ENCODE measurements at places on chromosomes 4 and X.

- no peak for DNase-seq
Measured at GRCh38 chr4:69321153-69321729, 41.0 kb downstream of the UGT2B28 start.

DNA sequence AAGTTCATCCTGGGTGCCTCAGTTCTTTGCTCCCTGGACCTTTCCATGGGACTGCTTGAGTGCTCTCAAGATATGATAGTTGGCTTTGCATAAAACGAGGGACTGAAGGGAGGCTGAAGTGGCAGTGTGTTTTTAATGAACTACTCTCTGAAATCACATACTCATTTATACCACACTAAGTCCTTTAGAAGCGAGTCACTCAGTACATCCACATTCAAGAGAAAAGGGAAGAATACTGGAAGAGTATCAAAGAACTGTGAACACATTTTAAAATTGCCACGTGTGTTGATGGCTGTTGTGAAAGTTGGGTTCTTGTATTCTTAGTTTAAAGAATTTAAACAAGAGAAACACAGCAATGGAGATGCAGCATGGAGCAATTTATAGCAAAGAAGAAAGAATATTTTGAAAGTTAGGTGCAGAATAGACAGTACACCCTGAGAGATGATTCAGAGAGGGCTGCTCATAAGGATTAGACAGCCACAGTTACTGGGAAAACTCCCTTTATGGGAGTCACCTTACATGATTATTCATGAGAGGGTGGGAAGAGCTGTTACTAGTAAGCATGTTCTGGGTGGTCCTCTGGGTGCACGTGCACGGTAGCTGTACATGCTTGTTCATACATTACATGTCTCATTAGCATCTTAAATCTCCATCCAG lies 380.7 kb downstream of the ADGRL3 start:
- no peak for DNase-seq

GRCh38 chr4:64776820-64777219 lies 367.6 kb upstream of the TECRL start:
- no peak for DNase-seq

DNA sequence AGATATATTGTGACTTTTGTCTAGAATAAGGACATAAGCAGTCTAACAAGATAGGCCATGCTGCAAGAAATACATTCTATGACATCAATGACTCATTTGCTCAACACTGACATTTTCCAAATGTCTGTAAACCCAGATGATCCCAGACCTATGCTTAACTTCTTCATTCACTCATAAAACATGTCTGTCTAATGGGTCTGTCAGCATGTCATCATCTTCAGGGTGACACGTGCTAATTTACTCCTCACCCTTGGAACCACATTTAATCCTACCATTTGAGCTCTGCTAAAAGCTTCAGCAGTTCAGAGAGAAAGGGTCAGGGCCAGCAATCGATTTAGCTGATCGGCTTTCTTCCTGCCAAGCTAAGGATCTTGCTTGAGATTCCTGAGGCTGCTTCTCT lies 109.4 kb upstream of the MAP3K15 start:
- no peak for DNase-seq

DNA sequence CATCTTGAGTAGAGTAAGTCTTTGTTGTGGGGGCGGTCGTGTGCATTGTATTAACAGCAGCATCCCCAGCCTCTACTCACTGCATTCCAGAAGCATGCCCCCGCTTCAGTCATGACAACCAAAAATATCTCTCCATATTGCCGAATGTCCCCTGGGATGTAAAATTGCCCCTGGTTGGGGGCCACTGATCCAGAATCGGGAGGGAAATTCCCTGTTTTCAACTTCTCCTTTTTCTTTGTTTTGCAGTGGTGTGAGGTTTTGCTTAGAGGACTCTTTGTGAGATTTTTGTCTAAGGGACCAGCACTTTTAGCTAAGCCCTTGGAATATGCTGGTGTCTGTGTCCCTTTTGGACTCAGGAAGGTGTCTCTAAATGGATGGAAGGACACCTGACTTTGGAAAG lies 3.0 kb upstream of the IL13RA1 start:
- no peak for DNase-seq

- DNase-seq: no peak
Measured at GRCh38 chrX:137032341-137032694, 1.5 kb downstream of the GPR101 start.

DNA sequence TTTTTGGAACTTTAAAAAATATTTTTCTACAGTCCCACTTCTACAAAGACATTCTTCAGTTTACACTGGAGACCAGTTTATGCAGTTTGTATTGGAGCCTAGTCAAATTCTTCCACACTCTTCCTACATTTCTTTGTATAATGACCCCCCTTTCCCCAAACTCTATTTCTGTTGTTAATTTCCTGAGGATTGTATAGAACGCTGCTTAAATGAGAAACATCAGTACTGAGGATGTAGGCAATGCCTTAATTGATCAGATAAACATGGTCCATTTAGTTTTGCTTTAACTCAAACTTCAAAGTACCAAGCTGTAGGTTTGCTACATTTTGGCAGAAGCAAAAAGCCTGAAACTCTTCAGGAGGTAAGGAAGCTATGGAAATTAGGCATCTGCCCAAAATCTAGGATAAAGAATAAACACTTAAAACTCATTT lies 155.5 kb downstream of the SLC7A11 start:
- DNase-seq: no peak

GRCh38 chr4:170005472-170005871 lies 20.7 kb downstream of the MFAP3L start:
- DNase-seq: no peak

GRCh38 chr4:20127626-20128025 lies 124.1 kb upstream of the SLIT2 start:
- no peak for DNase-seq

DNA sequence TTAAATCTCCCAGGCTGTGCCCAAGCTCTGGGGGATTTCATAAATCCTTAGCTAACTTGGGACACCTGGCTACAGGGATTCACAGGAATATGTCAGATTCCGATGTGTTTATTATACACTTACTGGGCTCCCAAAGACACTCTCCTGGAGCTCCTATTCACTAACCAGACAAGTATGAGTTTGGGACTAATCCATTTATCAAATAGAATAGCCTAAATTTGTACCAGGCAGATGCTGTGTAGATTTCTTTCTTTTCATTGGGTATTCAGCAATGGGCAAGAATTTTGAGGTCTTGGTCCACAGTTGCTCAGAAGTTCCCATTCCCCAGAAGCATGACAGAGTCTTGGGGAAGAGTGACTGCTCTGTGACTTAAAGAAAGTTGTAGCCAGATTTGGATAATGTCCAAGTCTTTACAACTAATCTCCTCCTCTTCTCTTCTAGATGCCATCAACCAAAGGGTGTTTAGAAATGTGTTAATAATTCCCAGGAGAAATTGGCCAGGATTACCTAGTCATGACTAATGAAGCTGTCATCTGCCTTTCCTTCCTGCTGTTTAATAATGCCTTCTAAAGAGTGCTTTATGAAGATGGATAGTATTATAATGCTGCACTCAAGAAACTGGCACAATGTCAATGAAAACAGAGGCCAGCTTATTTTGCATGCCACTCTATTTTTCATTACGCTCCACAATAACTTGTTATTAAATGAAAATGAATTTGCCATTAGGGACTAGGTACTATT lies 120.9 kb downstream of the CHIC2 start:
- no peak for DNase-seq

DNA sequence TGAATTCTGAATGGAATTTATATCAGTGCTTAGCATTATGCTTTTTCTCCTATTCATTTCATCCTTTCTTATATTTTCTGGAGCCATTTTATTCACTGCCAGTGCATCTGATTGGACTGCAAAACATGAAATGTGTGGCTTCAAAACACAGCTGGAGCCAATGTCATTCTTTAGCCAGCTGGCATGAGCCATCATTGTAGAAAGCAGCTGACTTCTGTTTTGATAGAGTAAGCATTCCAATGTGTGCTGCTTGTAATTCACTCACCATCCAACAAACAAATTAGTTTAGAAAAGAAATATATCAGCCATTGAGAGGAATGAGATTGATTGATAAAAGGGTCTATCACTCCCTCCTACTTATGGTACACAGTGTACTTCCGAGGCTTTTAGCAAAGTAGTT lies 2616.0 kb downstream of the ARAP2 start:
- no peak for DNase-seq

DNA sequence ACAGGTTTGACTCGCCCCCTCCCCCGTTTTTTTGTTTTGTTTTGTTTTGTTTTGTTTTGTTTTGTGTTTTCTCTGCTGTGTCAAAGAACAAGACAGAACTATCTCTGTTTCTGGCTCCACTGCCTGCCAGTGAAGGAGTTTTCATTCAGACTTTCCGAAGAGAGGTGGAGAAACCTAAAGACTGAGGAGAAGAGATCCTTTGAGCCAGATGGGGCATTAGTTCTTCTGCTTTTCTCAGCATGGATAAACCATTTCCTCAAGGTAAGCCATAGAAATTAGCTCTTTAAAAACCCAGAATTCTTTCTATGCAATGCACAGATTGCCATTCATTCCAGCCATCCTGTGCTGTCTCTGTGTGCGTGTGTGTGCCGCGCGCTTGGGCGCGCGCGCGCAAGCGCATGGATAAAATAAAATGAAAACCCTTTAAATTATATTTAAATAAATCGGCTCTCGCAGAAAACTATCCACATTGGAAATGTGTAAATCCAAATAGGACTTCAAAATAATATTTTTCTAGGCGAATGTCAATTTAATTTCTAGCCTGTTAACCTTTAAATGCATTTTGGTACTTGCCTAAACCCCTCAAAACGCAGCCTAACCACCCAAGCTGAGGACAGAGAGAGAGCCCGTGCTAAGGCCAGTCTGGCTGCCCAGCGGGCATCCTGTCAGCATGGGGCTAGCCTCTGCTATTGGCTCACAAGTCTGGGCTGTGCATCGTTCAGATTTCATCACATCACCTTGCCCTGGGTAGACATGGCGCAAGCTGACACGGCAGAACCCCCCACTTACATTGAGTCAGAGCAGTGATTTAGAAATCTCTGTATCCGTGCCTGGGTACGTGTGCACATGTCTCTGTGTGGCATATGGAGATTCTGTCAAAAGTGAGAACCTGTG lies 113.0 kb upstream of the VAMP7 start:
- DNase-seq: no peak

GRCh38 chrX:154436374-154436982 lies 476 bp upstream of the GDI1 start:
- DNase-seq: no peak

DNA sequence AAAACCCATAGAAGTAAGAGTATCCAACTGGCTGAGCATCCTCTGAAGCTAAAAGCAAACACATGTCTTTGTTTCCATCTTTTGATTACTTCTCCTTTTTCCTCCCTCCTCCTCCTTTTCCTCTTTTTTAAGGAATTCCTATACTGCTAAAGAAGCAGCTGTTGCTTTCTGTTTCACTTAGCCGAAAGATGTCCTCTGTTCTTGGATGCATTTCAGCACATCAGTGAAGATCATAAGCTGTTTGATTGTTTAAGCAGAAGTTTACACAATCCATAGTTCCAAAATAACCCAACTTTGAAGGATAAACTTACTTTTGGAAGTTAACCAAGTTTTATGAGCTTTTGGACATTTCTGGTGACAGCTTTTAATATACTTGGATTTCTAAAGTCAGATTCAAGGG lies 55.1 kb upstream of the TNIP3 start:
- DNase-seq: no peak

DNA sequence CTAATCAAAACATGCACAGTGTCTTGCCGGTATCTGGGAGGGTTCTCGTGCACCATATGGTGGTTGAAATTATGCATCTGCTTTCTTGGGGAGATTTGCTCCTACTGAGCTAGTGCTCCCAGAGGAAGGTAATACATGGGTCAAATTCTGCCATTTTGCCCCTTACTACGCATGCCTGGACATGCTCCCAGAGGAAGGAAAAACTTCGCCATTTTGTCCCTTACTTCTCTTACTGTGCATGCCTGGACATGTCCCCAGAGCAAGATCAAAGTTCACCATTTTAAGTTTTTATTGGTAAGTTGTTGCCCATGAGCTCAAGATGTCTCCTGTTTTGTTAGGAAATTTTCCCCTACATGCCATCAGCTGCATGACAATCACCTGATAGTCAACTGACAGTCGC lies 252.1 kb upstream of the KLHL4 start:
- no peak for DNase-seq

- no peak for DNase-seq
Measured at GRCh38 chr4:101114936-101115372, 232.4 kb downstream of the PPP3CA start.

- DNase-seq: no peak
Measured at GRCh38 chrX:140602140-140602539, 97.3 kb upstream of the SOX3 start.

DNA sequence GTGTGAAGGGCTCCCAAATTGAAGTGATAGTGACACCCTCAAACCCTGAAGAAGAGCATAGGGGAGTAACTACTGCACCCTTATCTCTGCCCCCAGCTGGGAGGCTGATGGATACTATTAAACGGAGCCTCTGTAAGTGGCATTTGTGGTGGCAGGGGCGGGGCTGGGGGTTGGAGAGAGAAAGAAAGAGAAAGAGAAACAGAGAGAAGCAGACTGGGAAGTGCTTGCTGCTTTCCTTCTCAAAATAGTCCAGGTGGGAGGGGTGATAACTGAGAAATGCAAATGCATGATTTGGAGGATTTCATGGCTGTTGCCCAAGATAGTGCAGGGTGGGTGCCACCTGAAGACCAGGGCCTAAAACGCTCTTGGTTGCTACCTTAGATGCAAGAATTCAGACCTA lies 253.5 kb upstream of the GATB start:
- no peak for DNase-seq

DNA sequence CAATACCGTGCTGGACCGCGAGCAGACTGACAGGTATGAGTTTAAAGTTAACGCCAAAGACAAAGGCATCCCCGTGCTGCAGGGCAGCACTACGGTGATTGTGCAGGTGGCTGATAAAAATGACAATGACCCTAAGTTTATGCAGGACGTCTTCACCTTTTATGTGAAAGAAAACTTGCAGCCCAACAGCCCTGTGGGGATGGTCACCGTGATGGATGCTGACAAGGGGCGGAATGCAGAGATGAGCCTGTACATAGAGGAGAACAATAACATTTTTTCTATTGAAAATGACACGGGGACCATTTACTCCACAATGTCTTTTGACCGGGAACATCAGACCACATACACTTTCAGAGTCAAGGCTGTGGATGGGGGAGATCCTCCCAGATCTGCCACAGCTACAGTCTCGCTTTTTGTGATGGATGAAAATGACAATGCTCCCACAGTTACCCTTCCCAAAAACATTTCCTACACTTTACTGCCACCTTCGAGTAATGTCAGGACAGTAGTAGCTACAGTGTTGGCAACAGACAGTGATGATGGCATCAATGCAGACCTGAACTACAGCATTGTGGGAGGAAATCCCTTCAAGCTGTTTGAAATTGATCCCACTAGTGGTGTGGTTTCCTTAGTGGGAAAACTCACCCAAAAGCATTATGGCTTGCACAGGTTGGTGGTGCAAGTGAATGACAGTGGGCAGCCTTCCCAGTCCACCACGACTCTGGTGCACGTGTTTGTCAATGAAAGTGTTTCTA lies 3.2 kb downstream of the PCDH7 start:
- no peak for DNase-seq

GRCh38 chrX:6311540-6311939 lies 82.9 kb upstream of the NLGN4X start:
- DNase-seq: no peak

- no peak for DNase-seq
Measured at GRCh38 chrX:7117587-7117986, 29.9 kb upstream of the STS start.

- no peak for DNase-seq
Measured at GRCh38 chrX:10074241-10074941, 82.4 kb upstream of the CLCN4 start.
